CD4-positive, alpha-beta T cell treated with Interferon gamma for 1 hour (primary cell): ENCODE measurements at places on chromosomes 2 and 18.

DNA sequence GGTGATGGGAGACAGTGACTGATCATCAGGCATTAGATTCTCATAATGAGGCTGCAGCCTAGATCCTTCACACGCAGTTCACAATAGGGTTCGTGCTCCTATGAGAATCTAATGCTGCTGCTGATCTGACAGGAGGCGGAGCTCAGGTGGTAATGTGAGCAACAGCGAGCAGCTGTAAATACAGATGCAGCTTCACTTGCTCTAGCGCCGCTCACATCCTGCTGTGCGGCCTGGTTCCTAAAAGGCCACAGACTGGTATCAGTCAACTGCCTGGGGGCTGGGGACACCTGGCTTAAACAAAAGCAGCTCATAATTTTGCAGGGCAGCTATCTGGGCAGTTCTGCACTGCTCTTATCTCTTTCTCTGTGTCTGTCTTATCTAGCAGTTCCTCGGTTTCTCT is 20.4 kb upstream of the CD226 start:
- peak; percentile 7 for DNase-seq

GRCh38 chr2:9739531-9739964 is 103.7 kb upstream of the TAF1B start:
- DNase-seq, result peak; percentile 63

DNA sequence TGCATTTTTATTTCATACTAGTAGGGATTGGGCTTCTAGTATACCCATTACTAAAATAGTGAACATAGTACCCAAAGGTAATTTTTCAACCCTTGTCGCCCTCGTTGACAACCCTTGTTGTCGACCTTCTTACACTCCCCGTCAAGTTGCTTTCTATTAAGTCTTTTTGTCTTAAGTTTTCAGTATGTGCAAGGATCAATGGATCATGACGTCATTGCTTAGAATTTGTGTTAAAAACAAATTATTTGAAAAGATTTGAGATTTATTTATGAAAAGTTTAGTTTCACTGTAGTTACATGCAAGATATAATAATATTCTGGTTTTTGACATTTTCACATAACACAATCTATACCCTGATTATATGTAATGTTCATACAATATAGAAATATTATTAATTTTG is 110.4 kb downstream of the CBLN2 start:
- DNase-seq, result no peak

GRCh38 chr2:237923481-237924163 is 43.2 kb upstream of the UBE2F start:
- DNase-seq, result peak; percentile 73

- DNase-seq, result no peak
Observed at GRCh38 chr18:61824733-61825363, 68.0 kb downstream of the RNF152 start.

DNA sequence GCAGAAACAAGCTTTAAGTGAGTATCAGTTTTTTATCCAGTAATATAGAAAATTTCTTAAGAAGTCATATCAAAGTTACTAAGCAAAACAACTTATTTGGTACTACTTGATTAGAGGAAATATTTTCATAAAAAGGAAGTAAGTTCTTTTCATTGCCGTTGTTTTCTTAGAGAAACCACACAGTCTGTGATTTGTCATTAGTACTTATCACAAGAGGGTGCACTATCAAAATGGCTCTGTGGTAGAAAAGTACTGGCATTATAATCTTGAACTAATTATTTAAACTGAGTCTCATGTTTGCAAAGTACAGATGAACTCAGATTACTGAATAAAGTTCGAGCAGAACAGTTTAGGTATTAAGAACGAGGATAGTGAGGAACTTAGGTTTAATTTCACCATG is 93.4 kb downstream of the IKZF2 start:
- DNase-seq, result no peak

DNA sequence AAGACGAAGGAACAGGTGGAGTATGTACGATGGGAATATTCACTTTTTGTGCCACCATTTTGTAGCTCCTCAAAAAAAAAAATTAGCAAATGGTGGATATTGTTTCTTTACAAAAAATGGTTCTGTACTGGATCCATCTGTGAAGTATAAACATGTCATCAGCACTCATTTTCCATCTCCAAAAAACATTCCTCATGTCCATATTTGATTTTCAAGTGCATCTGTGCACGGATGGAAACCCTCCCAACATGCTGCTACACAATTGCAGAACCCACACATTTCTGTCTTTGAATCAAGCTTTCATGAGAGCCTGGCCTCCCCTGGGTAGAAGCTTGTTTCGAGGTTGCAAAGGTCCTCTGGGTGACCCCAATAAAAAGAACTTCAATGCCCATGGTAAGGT is 59.6 kb upstream of the ZEB2 start:
- no peak for DNase-seq

- no peak for DNase-seq
Observed at GRCh38 chr2:128363934-128364361, 45.3 kb upstream of the HS6ST1 start.

DNA sequence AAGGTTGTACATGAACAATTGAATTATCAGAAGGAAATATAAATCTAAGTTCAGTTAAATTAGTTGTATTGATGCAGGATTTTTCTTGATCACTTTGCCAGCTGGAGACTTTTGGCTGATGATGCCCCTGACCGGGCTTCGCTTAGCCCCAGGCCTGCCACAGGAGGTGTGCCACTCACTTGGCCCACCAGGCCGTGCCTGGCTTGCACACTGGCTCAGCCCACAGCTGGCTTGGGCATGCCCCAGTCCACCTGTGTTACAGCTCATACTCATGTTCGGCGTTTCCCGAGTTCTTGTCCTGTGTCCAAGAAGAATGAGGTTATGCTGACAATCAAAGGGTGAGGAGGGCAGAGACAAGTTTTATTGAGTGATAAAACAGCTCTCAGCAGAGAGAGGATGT is 773.9 kb upstream of the FANCL start:
- no peak for DNase-seq

GRCh38 chr2:106062627-106063026 is 131.5 kb downstream of the UXS1 start:
- DNase-seq, result no peak

DNA sequence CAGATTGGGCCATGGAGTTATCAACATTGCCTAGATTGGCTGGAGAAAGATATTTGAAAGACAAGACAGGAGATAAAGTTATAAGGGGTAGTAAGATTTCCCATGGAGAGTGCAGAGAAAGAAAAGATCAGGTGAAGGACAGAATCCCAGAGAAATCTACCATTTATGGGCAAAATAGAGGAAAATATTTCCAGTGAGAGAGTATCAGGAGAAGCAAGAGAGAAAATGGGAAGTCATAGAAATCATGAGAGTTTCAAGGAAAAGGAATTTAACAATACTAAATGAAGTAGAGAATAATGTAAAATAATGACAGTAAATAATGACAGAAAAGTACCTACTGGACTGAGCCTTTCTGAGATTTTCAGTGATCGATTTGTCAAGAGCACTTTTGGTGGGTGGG is 447.6 kb upstream of the CHST9 start:
- DNase-seq, result no peak

GRCh38 chr2:98730707-98731040 is 258 bp downstream of the MGAT4A start:
- DNase-seq, result no peak

DNA sequence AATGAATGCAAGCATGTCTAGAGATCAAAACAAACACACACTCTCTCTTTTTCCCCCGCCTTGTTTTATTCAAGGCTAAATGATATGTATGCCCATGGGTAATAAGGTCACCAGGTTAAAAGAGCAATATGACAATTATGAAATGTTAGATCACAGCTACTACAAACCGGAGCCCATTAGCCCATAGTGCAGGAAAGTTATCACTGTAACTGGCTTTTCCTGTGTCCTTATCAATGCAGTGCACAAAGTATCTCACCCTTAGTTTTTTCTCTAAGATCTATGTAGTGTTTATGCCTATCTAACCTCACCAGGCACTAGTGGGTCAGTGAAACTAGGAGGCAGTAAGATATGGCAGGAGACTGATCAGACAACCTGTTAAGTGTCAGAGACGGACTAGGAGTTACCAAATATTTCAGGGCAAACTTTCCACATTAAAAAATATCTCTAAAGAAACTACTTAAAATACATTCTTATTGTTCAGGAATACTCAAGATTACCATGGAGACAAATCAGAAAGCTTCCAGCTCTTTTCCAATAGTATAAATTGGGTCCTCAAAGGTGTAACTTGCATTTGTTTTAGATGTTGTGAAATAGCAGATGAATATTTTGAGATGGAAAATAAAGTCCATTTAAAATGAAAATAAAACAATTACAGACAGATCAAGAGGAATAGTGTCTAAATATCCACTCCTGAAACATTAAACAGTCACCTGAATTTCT is 282.2 kb downstream of the EXOC6B start:
- no peak for DNase-seq

DNA sequence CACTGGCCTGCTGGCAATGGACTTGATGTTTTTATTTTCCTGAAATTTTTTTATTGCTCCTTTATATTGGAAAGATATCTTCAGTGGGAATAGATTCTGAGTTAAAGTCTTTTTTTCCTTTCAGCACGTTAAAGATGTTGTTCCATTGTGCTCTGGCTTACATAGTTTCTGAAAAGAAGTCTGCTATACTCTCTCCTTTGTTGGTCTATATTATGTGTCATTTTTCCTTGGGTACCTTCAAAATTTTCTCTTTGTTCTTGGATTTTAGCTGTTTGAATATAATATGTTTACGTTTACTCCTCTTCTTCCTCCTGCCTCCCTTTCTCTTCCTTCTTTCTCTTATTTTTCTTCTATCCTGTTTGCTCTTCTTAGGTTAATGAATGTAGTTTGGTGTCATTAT is 105.5 kb downstream of the CAPN13 start:
- no peak for DNase-seq

- no peak for DNase-seq
Observed at GRCh38 chr2:171102802-171103201, 57.9 kb downstream of the TLK1 start.

DNA sequence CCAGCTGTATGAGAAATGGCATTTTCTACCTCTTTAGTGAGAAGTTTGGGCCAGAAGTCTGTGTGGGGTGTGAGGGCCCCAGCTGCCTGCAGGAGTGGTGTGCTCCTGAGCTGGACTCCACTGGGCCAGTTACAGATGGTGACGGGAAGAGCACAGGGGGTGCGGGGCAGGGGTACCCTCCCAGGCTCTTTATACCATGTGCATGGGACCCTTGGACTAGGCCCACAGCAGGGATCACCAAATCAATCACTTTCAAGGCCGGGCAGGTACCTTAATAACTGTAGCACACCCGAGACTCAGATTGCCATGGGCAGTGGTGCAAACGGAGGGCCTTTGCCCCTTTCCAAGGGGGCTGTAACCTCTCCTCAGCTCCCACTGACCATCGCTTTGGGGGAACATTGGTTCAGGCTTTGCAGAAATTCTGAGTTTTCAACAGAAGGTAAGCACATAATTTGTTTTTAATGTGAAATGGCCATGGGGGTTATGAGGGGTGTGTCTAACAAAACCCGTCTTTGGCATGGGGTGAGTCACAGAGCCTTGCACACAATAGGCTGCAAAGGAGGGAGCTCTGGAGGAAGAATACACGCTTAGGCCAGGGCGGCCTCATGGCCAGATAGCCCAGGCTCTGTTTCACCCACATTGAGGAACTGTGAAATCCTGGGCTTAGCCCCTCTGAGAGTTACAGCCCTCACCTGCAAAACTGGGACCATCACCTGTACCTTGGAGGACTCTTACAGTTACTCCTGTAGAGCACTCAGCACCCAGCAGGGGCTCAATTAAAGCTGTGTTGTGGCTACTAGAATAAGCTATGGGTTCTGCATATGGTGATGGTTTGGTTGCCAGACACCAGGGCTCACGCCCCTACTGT is 141.0 kb upstream of the BCL2L11 start:
- no peak for DNase-seq

DNA sequence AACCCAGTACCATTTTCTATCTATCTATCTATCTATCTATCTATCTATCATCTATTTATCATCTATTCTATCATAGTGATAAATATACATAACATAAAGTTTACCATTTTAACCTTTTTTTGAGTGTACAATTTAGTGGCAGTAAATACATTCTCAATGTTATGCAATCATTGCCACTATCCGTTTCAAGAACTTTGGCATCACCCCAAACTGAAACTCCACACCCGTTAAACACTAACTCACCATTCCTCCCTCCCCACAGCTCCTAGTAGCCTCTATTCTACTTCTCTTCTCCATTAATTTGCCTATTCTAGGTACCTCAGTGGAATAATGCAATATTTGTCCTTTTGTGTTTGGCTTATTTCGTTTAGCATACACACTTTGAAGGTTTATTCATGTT is 82.5 kb upstream of the KCNE4 start:
- no peak for DNase-seq

DNA sequence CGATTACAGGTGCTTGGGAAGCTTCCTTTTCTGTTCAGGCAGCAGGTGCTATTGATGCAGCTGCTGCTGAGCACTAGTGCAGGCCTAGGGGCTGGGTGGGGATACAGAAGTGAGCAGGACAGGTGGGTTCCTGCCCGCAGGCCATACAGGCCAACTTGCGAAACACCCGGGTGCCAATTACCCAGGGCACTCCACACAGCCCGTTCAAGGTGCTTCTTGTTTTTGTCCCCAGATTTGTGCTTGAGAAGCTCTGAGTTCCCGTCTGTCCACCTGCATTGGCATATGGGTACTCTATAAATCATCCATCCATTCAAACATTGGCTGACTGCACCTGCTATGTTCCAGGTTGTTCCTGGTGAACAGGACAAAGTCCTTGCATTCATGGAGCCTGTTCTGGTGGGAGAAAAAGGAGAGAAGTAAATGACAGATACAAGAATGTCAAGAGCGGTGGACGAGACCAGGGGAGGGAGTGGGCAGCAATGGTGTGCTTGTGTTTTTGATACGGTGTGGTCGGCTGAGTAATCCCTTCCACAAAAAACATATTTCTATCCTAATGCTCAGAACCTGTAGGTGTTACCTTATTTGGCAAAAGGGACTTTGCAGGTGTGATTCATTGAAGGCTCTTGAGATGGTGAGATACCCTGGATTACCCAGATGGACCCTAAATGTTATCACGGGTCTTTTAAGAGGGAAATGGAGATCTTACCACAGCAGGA is 31.4 kb downstream of the SH3BP4 start:
- DNase-seq, result no peak

GRCh38 chr2:219285894-219286425 is 6.8 kb downstream of the DNAJB2 start:
- no peak for DNase-seq

GRCh38 chr18:50313031-50313607 is 25.6 kb upstream of the CXXC1 start:
- no peak for DNase-seq

DNA sequence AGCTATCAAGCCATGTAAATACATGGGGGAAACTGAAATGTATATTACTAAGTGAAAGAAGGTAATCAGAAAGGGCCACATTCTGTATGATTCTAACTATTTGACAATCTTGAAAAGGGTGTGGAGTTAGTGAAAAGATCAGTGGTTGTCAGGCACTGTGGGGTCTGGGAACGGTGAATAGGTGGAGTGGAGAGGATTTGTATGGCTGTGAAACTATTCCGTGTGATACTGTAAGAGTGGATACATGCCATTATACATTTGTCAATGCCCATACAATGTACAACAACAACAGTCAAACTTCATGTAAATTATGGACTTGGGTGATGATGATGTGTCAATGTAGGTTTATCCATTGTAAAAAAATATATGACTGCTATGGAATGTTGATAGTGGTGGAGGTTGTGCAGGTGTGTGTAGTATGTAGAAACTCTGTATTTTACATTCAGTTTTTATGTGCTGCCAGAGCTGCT is 1116.2 kb downstream of the SUCLG1 start:
- no peak for DNase-seq
